Stimulated activated CD8-positive, alpha-beta memory T cell treated with anti-CD3 and anti-CD28 coated beads, Interleukin-4, amount 100 ng/mL, for 4 hours (primary cell): ENCODE measurements at places on chromosomes 1 and 21.

DNA sequence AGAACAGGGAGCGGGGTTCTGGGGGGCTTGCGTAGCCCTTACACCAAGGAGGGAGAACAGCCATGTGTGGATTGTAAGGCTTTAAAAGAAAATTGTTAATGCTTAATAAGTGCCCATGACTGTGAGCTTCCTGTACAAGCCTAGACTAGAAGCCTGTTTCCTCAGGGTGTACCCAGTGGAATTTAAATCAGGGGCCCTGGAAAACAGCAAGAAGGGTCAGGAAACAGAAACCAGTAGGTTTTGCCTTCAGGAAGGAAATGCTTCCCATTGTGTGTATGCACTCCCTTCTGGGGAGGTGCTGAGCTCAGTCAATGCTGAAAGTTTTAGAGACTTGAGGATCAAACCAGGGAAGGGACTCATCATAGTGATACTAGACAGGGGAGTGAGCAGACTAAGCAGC, 12.7 kb downstream of the UTP11 start:
- DNase-seq, result no peak

- no peak for DNase-seq
Observed at GRCh38 chr1:159873530-159874143, 11.2 kb upstream of the VSIG8 start.

- DNase-seq, result no peak
Observed at GRCh38 chr1:205497351-205497750, 7.1 kb upstream of the CDK18 start.

DNA sequence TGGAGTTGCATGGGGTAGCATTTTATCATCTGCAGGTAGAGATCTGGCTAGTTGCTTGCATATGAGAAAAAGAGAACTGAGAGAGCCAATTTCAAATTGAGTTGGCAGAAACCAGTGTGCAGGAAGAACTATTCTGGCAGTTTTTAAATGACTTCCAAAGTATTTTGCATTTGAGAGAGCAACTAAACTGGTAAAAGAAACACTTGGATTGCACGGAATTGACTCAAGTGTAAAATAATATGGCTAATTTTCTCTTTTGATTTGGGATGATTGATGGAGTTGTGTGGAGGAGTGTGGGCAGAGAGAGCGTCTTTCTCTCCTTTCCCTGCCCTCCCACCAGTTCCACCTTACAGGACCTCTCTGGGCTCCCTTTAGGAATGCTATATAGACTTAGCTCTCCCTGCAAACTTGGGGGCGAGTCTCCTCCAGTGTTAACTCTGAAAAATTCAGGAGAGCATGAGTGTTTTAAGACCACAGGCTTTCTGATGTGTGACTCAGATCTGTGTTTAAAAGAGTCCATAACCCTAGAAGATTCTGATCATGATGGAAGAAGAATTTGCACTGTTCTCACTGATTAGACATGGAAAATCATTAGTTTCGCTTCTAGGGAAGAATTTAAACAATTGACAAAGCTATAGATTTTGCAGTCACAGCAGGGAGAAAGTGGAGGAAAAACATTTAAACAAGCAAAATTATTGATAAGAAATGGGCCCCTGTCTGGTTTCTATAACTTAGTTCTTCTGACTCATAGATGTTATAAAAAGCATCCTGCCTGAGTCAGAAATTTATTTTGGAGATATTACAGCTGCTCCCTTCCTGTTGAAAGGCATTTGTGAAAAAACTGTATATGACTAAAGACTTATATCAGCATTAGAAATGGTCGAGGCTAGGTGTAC, 24.9 kb upstream of the CTBS start:
- DNase-seq, result no peak

DNA sequence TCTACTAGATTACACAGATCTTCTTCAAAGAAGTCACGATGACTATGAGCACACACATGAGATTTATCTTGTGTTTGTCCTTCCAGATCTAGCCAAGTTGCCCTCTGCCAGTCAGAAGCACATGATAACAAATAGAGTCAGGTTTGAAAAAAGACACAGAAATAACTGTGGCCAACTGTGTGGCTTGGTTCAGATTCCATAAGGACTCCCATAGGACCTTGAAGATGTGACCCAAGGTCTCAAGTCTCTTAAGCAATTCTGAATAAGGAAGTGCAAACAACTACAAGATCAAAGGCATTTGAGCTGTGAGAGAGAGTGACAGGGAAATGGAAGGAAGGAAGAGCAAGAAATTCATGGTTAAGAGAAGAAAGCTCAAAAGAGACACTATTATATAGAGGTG, 194.0 kb downstream of the PLPP3 start:
- no peak for DNase-seq

DNA sequence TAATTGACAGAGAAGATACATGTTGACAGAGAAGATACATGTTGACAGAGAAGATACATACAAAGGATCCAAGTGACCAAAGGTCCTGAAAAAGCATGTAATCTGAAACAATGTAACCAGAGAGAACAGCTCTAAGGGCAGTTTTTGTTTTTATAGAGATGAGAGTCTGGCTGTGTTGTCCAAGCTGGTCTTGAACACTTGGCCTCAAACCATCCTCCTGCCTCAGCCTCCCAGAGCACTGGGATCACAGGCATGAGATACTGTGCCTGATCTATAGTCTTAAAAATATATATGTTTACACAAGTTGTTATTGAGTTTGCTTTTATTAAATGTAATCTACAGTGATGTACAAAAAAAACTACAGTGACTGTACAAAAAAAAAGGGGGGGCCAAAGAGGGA, 12.5 kb downstream of the MEAF6 start:
- no peak for DNase-seq

DNA sequence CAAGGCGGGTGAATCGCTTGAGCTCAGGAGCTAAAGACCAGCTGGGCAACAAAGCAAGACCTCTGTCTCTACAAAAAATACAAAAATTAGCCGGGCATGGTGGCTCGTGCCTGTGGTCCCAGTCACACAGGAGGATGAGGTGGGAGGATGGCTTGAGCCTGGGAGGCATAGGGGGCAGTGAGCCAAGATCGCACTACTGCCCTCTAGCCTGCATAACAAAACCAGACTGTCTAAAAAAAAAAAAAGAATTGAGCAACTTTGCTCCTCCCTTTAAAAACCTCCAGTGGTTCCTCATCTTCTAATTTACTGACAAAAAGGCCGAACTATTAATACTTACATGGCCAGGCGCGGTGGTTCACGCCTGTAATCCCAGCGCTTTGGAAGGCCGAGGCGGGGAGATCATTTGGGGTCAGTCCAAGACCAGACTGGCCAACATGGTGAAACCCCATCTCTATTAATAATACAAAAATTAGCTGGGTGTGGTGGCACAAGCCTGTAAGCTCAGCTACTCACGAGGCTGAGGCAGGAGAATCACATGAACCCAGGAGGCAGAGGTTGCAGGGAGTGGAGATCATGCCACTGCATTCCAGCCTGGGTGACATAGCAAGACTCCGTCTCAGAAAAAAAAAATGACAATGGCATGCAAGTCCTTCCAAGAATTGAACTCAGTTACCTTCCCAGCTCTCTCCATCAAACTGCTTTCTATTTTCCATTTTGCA, 4.4 kb downstream of the ACBD3 start:
- no peak for DNase-seq

- no peak for DNase-seq
Observed at GRCh38 chr1:50705041-50705440, 255.0 kb downstream of the FAF1 start.

DNA sequence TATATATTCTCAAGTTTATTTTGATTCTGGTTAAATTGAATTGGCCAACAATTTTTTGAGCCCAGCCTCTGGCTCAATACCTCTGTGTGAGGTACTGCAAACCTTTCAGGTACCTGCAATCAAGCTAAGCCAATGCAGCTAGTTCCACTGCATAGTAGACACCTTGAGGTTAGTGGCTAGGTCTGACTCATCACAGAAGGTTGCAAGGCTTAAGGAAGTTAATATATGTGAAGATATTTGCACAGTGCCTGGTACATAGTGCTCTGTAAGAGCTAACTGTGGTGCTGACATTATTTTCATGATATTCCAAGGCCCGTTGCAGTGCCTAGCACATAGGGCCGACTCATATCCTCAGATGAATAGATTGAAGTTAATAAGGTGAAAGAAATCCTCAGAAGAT, 330.5 kb upstream of the KAZN start:
- DNase-seq, result no peak

DNA sequence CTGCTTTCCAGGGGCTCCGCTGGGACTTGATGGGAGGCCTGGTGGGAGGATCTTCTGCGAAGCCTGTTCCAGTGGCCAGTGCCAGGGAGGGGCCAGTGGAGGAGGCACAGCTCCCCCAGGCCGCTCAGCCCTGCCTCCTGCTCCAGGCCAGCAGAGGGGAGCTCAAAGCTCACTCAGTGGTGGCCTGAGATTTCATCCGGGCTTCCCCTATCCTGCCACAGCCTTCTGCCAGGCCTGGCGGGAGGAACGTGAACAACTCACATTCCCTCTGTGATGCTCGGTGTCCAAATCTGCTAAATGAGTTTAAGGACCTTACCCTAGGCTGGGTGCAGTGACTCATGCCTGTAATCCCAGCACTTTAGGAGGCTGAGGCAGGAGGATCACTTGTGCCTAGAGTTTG, 3.3 kb downstream of the CLCNKB start:
- no peak for DNase-seq

- no peak for DNase-seq
Observed at GRCh38 chr1:25755475-25756125, 44.4 kb upstream of the SELENON start.

GRCh38 chr21:44765231-44766013, 36.2 kb downstream of the UBE2G2 start:
- DNase-seq, result no peak

DNA sequence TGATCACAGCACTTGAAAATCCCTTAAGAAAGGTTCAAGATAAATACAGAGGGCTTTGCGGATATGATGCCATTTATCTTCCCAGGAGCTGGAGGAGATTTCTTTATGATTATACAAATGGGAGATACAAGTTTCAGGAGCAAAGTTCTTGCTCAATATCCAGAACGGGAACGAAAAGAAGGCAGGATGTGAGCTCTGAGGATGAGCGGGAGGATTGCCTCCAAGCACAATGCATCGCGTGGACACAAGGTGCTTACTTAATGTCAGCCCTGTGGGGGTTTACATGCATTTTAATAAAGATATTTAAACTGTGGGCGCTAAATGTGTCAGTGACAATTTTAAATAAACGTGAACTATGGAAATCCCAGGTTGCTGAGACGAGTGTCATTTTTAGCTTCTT, 59.0 kb downstream of the SYT6 start:
- no peak for DNase-seq
